Activated CD4-positive, alpha-beta T cell treated with anti-CD3 and anti-CD28 coated beads for 48 hours (primary cell): ENCODE measurements at places on chromosomes 3 and 15.

GRCh38 chr3:24351779-24352469 is 142.7 kb downstream of the THRB start:
- no peak for DNase-seq

- no peak for DNase-seq
Measured at GRCh38 chr15:74800559-74801094, 12.0 kb upstream of the LMAN1L start.

DNA sequence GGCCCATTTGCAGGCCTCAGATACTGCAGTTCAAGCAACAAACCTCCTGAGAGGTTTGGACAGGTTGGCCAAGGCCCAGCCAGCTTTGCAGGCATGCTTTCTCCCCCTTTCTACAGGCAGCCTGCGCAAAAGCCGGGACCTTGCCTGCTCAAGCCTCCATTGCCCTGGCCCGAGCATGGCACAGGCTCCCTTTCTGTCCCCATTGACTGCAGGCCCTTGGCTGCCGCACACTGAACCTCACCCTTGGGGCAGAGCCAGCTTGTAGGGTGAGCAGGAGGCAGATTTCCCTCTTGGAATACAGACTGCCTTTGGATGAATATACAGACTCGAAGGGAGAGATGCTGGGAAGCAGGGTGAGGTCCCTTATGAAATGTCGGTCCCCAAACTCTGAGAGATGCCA is 461.7 kb upstream of the PROK2 start:
- DNase-seq, result no peak

GRCh38 chr3:61718565-61718964 is 157.2 kb downstream of the PTPRG start:
- no peak for DNase-seq

DNA sequence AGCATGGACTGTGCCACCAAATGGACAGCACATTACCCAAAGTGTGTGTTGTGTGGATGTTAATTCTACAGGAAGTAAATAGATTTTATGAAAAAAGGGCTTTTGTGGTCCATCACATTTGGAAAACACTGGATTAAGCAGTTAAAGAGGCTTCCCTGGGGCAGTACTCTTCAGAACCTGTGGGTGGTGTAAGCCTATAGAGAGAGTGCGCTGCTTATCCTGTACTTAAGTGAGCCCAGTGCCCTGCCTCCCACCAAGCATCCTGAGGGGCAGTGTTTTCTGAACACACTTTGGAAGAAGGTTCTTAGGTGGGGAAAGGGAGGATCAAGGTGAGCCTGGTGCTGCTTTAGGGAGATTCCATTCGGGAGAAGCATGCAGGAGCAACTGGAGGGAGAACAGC is 10.9 kb downstream of the TTLL3 start:
- DNase-seq, result no peak

- no peak for DNase-seq
Measured at GRCh38 chr3:69413551-69414207, 27.8 kb upstream of the FRMD4B start.

GRCh38 chr3:134339913-134340312 is 34.3 kb downstream of the AMOTL2 start:
- DNase-seq, result no peak

GRCh38 chr3:120441776-120442175 is 9.0 kb downstream of the FSTL1 start:
- no peak for DNase-seq

- DNase-seq, result no peak
Measured at GRCh38 chr3:56136514-56136913, 331.8 kb downstream of the ERC2 start.
